ENCODE measurements at places on chromosomes 6 and 20. TPM values are rescaled to one million over a fixed set of nuclear protein-coding genes. Genes with fewer than 3 reads are reported as not detected.

Gene CST4
- total RNA-seq = not detected

Gene GPSM3
- 11.3 TPM for total RNA-seq

Gene PRSS16
- total RNA-seq = not detected

Gene VSX1
- not detected for total RNA-seq

Gene TCFL5
- 6.4 TPM for total RNA-seq

Gene PYGB
- 218 TPM for total RNA-seq

Data from bronchus fibroblast of lung (primary cell).